Kidney (tissue), 22 donors: ENCODE measurements at places on chromosomes 13 and 19. TPM values are rescaled to one million over a fixed set of nuclear protein-coding genes. Genes with fewer than 3 reads are reported as not detected.

TUBA3C gene
- polyA plus RNA-seq = not detected

FARP1 gene
- polyA plus RNA-seq = 123 TPM

PCSK4 gene
- 5.5 TPM for polyA plus RNA-seq

KIRREL2 gene
- polyA plus RNA-seq = 0.82 TPM

SYNGR4 gene
- not detected for polyA plus RNA-seq
